ENCODE measurements at places on chromosomes 4 and X. TPM values are rescaled to one million over a fixed set of nuclear protein-coding genes. Genes with fewer than 3 reads are reported as not detected.
A peak's percentile ranks its signal among the peaks of the same experiment; 100 is the strongest.

- no peak overlapping the region for H3K27ac ChIP-seq
- no peaks in the 10 kb centered on the region for H3K4me1 ChIP-seq
- no peak for DNase-seq
- no peaks in the 10 kb centered on the region for H3K36me3 ChIP-seq
- no peaks in the 10 kb centered on the region for H3K27me3 ChIP-seq
Measured at GRCh38 chr4:61442936-61443335, 242.8 kb downstream of the ADGRL3 start.

GRCh38 chr4:10053635-10054453 is 32.5 kb upstream of the SLC2A9 start:
- H3K36me3 ChIP-seq: peaks cover 5% of the 10 kb centered on the region
- no peak overlapping the region for H3K27ac ChIP-seq
- H3K27me3 ChIP-seq: no peaks in the 10 kb centered on the region
- no peaks in the 10 kb centered on the region for H3K4me1 ChIP-seq
- no peak for DNase-seq
- no peak overlapping the region for H3K4me3 ChIP-seq

GRCh38 chr4:58225460-58225859 is 1115.3 kb upstream of the IGFBP7 start:
- no peaks in the 10 kb centered on the region for H3K27me3 ChIP-seq
- no peak for DNase-seq
- H3K4me1 ChIP-seq: no peaks in the 10 kb centered on the region
- no peak overlapping the region for H3K4me3 ChIP-seq
- no peaks in the 10 kb centered on the region for H3K36me3 ChIP-seq
- H3K27ac ChIP-seq: no peak overlapping the region

GRCh38 chr4:41050116-41050515 is 164.2 kb downstream of the APBB2 start:
- no peaks in the 10 kb centered on the region for H3K36me3 ChIP-seq
- no peaks in the 10 kb centered on the region for H3K27me3 ChIP-seq
- H3K4me3 ChIP-seq: no peak overlapping the region
- no peaks in the 10 kb centered on the region for H3K4me1 ChIP-seq
- H3K27ac ChIP-seq: no peak overlapping the region
- DNase-seq: no peak

DNA sequence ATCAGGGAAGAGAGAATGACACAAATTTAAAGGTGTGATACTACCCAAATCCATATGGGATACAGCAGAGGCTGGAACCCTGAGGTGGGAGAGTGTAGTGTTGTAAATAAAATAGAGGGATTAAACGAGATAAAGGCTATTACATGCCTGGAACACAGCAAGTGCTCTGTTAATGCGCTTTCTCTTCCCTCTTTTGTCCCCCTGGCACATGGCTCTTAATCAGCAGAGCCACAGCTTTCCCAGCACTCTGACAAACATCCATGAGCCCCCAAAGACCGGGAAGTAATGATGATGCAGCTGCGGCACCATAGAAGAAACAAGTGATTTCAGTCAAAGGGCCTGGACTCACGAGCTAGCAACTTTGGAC is 85.9 kb downstream of the RASL11B start:
- H3K4me1 ChIP-seq: no peaks in the 10 kb centered on the region
- no peaks in the 10 kb centered on the region for H3K36me3 ChIP-seq

DNA sequence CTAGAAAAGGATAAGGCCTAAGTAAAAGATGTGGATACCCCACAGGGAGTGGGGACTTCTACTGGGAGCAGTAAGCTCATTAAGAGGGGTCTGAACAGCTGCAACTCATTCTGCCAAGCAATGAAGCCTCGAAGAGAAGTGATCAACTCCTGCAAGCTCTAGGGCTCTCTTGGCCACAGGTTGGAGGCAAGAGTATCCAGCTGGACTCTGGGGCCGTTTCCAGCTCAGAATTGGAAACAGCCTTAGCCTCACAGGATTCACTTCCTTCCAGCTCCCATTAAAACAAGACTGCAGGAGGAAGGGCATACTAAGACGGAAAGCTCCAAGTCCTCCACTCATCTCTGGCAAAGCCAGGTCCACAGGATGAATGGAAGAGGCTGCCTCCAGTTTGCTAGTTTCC is 126.3 kb downstream of the ATG4A start:
- no peak for DNase-seq
- H3K4me1 ChIP-seq: no peaks in the 10 kb centered on the region
- no peaks in the 10 kb centered on the region for H3K36me3 ChIP-seq
- no peak overlapping the region for H3K4me3 ChIP-seq
- no peaks in the 10 kb centered on the region for H3K27me3 ChIP-seq
- H3K27ac ChIP-seq: no peak overlapping the region

DNA sequence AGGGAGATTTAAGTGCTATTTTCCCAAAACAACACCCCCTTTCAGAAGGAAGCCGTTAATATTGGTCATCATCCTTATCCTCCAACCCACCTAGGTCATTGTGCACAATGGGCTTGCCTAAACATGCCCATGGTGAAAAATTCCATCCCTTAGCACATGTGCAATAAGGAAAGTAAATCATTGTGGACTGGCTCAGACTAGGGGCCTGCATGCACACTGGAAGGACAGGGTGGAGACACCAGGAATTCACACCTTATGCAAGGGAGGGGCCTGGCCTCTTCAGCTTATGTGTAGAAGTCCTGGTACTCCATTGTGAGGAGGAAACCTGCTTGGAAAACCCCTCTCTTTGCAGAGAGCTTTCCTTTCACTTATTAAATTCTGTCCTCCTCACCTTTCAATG is 311.4 kb upstream of the NDST4 start:
- H3K27me3 ChIP-seq: no peaks in the 10 kb centered on the region
- no peak overlapping the region for H3K4me3 ChIP-seq
- no peaks in the 10 kb centered on the region for H3K4me1 ChIP-seq
- no peaks in the 10 kb centered on the region for H3K36me3 ChIP-seq
- no peak for DNase-seq
- no peak overlapping the region for H3K27ac ChIP-seq

- no peaks in the 10 kb centered on the region for H3K27me3 ChIP-seq
- DNase-seq: no peak
- no peak overlapping the region for H3K4me3 ChIP-seq
- no peaks in the 10 kb centered on the region for H3K36me3 ChIP-seq
- H3K4me1 ChIP-seq: no peaks in the 10 kb centered on the region
Measured at GRCh38 chr4:89009115-89009514, 47.9 kb downstream of the FAM13A start.

GRCh38 chr4:69098470-69098869 is 2.2 kb downstream of the UGT2B7 start:
- no peaks in the 10 kb centered on the region for H3K4me1 ChIP-seq
- DNase-seq: no peak
- no peak overlapping the region for H3K4me3 ChIP-seq
- H3K36me3 ChIP-seq: no peaks in the 10 kb centered on the region
- H3K27me3 ChIP-seq: no peaks in the 10 kb centered on the region
- no peak overlapping the region for H3K27ac ChIP-seq

DNA sequence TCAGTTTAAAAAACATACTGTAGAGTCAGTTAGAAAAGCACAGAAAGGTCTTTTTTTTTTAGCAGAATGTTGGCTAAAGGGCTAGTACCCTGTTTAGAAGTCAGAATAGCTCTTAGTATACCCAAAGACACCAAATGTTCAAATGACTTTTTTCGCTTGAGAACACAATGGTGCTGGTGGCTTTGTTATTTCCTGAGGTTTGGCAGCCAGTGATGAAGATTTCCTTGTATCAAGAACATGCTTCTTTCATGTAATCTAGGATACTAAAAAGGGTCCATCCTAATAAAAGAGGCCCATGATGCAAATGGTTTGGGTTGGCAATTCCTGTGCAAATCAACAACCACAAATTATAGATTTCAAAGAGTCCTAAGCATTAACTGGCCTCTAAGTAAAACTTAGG is 21.1 kb upstream of the CD40LG start:
- H3K27me3 ChIP-seq: no peaks in the 10 kb centered on the region
- peaks cover 64% of the 10 kb centered on the region for H3K4me1 ChIP-seq
- H3K27ac ChIP-seq: peak overlapping the region; percentile 62
- no peaks in the 10 kb centered on the region for H3K36me3 ChIP-seq
- DNase-seq: no peak
- H3K4me3 ChIP-seq: no peak overlapping the region

DNA sequence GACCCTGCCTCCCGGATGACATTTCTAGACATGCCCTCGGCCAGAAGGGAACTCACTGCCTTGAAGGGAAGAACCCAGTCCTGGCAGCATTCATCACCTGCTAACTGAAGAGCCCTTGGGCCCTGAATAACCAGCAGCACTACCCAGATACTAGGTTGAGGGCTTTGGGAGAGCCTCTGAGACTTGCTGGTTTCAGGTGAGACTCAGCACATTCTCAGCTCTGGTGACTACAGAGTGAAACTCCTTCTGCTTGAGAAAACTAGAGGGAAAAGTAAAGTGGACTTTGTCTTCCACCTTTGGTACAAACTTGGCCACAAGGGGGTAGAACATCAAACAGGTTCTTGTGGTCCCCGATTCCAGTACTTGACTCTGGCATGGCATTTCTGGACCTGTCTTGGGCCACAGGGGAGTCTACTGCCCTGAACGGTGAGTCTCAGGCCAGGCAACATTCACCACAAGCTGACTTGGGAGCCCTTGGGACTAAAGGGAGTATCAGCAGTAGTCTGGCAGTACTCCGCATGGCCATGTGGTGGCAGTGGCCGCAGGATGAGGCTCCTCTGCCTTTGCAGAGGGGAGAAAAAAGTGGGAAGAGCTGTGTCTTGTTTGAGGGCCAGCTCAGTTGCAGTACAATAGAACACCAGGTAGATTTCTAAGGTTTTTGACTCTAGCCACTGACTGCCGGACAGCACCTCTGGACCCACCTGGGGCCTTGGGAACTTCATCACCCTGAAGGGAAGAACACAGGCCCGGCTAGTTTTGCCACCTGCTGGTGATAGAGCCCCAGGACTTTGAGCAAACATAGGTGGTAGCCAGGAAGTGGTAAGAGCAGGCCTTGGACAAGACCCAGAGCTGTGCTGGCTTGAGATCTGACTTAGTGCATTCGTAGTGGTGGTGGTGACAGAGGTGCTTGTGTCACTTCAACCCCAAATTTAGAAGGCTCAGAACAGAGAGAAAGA is 414.8 kb downstream of the OPHN1 start:
- no peak overlapping the region for H3K27ac ChIP-seq
- H3K4me1 ChIP-seq: no peaks in the 10 kb centered on the region
- DNase-seq: no peak
- H3K36me3 ChIP-seq: no peaks in the 10 kb centered on the region
- no peak overlapping the region for H3K4me3 ChIP-seq
- H3K27me3 ChIP-seq: no peaks in the 10 kb centered on the region

- H3K27ac ChIP-seq: no peak overlapping the region
- DNase-seq: no peak
- no peaks in the 10 kb centered on the region for H3K4me1 ChIP-seq
- no peaks in the 10 kb centered on the region for H3K36me3 ChIP-seq
- H3K27me3 ChIP-seq: no peaks in the 10 kb centered on the region
Measured at GRCh38 chrX:134734466-134734952, 76.2 kb upstream of the PLAC1 start.

DNA sequence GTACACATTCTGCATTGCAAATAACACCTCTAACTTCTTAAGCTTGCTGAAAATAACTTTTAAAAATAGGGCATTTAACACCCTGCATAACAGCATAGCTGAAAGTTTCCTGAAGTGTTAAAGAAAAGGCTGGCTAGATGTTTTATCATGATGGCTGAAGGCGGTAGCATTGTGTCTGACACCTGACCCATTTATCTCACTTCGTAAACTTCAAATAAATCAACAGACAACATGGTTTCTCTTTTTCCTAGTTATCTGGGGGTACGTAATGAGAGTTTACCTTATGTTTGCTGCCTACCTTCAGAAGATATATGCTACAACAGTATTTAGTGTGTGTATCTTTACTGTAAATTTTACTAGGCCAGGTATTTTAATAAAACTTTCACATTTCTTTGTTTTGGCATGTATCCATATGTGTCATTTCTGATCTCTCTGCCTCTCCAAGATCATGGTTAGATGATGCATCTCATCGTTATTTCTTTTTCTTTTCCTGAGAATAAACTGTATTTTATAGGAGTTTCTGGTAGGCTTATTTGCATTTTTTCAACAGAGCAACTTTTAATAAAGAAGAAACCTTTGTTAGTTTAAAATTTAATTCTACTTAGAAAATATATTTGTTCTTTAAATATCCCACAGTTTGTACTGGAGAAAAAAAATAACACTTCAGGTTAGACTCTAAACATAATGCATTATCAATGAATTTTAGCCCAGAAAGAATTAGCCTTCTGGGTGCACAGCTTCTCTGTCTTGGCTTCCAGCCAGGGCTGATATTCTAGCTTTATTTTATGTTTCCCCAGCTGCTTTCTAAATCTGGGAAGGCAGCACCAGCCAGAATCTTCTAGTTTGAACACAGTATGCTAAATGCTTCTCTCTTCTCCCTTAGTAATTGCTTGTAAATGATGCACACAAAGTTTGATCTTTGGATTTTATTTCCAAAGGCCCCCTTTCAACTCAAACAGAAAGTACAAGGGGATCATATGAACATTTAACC is 2.9 kb downstream of the NDST4 start:
- DNase-seq: no peak
- H3K27me3 ChIP-seq: no peaks in the 10 kb centered on the region
- no peak overlapping the region for H3K4me3 ChIP-seq
- no peaks in the 10 kb centered on the region for H3K4me1 ChIP-seq

DNA sequence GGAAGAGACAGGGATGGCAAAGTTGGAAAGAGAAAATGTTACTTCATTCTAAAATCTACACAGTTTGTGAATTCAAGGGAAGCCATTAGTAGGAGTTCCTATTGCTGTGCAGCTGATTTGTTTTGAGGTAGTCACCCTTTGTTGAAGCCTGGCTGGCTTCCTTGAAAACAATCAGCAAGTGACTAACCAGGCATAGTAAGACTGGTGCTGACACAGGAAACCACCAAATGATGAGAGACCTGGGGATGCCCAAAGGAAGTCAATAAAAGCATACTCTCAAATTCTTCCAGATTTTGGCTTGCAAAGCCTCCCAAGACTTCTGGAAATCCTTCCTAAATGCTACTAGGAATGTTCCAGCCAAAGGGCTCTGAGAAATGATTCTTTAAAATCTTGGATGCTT is 23.9 kb upstream of the PRDM8 start:
- peak overlapping the region; percentile 62 for H3K27ac ChIP-seq
- no peak overlapping the region for H3K4me3 ChIP-seq
- H3K4me1 ChIP-seq: peaks cover 54% of the 10 kb centered on the region

- H3K36me3 ChIP-seq: peaks cover 3% of the 10 kb centered on the region
- peak overlapping the region; percentile 94 for H3K27ac ChIP-seq
- peaks cover 6% of the 10 kb centered on the region for H3K4me1 ChIP-seq
- no peaks in the 10 kb centered on the region for H3K27me3 ChIP-seq
- peak overlapping the region; percentile 74 for H3K4me3 ChIP-seq
Measured at GRCh38 chrX:73563738-73564068, 706 bp downstream of the CHIC1 start.

DNA sequence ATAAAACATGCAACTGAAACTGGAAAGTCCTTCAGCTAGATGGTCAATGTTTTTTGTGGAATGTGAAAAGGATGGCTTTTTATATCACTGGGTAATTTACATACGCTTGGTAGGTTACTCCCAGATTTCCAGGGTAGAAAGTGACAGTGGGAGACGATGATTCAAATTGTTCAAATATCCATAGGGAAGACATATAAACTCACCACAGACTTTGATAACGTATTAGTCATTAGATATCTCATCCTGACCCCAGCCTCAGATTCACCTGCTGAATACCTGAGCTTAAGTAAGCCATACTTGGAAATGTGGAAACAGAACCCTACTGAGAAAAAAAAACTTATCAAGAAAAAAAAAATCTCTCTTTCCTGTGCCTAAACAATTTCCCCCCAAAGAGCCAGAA is 169.4 kb downstream of the ZNF674 start:
- H3K36me3 ChIP-seq: no peaks in the 10 kb centered on the region
- no peak overlapping the region for H3K4me3 ChIP-seq

PRICKLE3 gene
- 1.8 TPM for total RNA-seq

ASIC5 gene
- total RNA-seq: not detected

MTTP gene
- not detected for total RNA-seq

MID2 gene
- total RNA-seq: 15.7 TPM

NLGN4X gene
- total RNA-seq: 0.08 TPM

ZNF630 gene
- 1.2 TPM for total RNA-seq
